ENCODE measurements at places on chromosomes 2 and 18. TPM values are rescaled to one million over a fixed set of nuclear protein-coding genes. Genes with fewer than 3 reads are reported as not detected.

- peak; percentile 22 for DNase-seq
Measured at GRCh38 chr2:6896930-6897759, 19.6 kb downstream of the RSAD2 start.

- no peak for DNase-seq
Measured at GRCh38 chr2:8612734-8613179, 69.1 kb upstream of the ID2 start.

DNA sequence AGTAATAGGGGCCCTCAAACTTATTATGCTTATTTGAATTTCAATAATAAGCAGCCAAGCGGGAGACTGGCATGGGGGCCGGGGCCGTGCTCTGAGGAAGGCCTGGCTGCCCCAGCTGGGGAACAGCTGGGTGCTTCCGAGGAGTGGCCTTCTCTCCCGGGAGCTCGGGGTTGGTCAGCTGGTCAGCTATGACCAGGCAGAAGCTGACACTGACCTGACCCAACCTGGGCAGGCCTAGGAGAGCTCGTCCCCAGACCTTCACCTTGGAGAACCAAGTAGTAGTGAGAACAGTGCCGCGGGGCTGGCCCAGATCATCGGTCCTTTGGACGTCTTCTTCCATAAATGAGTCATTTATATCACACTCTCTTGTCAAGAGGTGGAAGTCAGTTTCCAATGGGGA is 36.1 kb downstream of the RRM2 start:
- DNase-seq = no peak

GRCh38 chr2:52695731-52696130 is 1071.9 kb upstream of the CHAC2 start:
- peak; percentile 60 for DNase-seq

GRCh38 chr18:77208964-77209363 is 40.7 kb upstream of the GALR1 start:
- peak; percentile 46 for DNase-seq

DNA sequence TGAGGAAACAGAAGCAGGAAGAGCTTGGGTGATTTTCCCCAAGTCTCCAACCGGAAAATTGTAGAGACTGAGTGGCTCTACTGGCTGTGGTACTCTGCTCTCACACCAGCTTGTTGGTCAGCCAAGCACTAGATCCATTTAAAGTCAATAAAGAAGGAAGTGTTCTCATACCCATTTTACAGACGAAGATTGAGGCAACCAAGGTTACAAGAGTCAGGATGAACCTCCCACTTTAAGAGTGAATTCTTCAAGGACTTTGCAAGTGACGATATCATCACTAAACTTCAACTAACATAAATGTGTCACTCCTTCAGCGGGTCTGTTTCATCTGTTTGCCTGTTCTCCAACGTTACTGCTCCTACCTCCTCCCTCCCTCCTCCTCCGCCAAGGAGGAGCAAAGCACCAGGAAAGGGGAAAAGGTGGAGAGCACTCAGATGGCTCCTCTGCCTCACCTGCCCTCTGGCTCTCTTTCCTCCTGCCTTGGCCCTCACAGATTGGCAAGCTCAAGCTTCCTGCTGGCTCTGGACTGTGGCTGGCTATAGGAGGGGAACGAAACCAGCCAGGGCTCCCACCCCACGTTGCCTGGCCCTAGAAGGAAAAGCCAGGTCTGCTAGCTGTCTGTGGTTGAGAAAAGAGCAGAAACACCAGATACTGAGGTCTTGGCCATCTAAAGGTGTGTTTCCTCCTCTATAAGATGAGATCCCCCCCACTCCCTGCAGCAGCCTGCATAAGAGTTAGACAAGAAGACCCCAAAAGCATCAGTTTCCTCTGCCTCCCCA is 3.6 kb upstream of the RAB11FIP5 start:
- no peak for DNase-seq

DNA sequence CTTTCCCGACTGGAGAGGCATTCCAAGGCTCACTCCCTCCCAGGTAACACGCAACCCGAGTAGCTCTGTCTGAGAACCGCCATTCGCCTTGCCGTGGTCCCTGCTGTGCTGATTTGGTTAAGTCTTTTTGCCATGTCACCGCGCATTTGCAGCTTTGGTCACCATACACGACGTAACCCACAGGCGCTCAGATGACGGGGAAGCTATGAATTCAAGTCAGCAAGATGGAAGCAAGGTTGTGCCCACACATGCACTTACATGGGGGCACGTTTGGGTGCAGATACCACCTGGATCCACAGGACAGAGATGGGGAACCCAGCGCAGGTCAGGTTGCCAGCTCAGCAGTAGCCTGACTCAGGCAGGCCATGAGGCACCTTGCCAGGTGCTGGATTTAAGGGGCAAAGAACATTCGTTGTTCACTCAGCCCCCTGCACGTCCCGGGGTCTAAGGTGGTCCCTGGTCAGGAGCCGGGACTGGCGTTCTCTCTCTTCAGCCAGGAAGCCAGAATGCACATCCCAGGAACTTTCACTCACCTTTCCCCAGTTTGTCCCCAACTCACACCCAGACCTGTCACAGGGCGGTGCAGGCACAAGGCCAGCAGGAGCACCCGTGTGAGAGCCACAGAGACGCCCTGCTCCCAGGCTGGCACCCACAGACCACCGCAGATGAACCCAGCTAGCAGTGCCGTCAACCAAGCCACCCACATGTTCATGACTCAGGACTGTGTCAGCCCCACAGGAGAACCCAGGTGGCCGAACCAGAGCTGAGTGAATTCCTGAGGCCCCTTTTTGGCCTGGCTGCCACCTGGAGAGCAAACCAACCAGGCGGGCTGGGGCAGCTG is 19.9 kb downstream of the SNED1 start:
- DNase-seq = peak; percentile 47

GRCh38 chr2:29293830-29294438 is 178.7 kb downstream of the CLIP4 start:
- DNase-seq = no peak

- no peak for DNase-seq
Measured at GRCh38 chr18:31050635-31051034, 8.1 kb upstream of the DSC3 start.

DNA sequence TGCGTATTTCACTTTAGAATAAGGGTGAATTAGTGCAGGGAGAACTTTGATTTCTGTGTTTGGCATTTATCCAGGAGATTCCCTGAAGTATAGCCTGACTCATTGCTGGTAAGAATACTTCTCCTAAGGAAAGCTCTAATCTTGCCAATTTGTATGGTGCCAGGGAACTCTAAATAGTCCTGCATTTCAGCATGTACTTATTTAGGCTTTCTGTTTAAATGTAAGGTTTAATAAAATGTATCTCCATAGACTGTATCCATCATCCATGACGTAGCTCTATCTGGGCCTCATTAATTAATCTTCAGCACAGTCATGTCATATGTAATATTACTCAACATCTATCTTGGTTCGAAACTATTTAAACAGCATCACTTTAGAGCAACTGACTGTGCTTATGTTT is 127.7 kb downstream of the DOK6 start:
- DNase-seq = peak; percentile 64

DNA sequence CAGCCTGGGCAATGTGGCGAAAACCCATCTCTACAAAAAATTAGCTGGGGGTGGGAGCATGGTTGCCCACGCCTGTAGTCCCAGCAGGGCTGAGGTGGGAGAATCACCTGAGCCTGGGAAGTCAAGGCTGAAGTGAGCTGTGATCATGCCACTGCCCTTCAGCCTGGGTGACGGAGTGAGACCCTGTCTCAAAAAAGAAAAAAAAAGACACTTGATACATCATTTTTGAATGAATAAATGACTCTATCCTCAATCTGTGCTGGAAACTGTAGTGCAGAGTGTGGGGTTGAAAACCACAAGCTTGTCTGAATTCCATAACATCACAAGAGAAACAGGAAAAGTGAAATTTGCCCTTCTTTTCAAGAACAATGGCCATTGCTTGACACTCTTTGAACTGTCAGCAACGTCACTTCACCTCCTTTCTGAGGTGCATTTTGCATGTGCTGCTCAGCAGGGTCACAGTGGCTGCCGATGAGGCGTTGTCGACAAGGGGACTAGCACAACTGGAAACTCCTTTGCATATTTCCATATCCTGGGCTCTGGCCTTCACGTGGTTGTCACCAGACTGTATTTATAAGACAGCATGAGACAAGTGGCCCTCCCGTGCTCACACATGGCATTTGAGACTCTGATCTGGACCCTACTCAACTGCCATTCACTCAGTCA is 54.2 kb downstream of the DDX1 start:
- DNase-seq = no peak

GRCh38 chr2:200054681-200055468 is 99.5 kb downstream of the MAIP1 start:
- DNase-seq = no peak

DNA sequence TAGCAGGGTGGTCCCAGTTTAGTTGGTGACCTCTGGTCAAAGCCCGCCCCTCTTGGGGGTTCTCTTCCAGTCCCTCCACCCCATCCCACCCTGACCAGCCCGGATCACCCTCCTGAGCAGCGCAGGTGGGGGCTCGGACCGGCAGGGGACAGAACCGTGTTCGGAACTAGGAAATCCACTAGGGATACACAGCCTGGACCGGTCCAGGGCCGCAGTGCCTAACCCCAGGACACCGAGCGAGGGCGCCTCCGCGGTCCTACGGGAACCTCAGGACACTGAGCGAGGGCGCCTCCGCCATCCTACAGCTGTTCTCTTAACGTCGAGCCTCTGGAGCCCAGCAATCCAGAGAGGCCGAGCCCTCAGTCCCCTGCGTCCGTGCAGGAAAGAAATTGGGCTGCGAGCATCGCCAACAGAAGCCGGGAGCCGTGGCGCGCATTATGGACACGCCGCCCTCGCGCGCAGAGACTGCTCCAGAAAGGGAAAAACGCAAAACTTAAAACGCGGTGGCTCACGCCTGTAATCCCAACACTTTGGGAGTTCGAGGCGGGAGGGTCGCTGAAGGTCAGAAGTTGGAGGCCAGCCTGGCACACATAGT is 8.5 kb downstream of the RAX start:
- no peak for DNase-seq

GRCh38 chr2:81324046-81324445 is 1019.5 kb upstream of the LRRTM1 start:
- no peak for DNase-seq

- DNase-seq = peak; percentile 83
Measured at GRCh38 chr2:7707723-7708122, 790.5 kb downstream of the RNF144A start.

DNA sequence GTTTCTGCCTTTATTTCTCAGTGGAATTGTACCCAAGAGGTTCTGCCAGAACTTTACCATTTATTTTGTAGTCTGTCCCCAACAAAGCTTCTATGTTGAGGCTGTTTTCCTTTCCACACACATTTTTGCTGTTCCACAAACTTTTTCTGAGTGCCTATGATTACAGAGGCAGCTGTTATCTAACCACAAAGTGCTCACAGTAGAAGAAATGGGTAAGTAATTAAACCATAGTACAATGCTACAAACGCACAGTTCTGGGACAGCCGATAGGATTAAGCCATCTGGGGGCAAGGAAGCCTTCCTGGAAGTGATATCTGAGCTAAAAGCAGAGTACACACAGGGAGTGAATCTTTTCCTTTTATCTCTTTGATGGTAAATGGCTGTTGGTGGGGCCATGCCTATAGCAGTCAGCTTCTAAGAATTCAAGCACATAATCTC is 3.9 kb upstream of the MGAT4A start:
- no peak for DNase-seq

DNA sequence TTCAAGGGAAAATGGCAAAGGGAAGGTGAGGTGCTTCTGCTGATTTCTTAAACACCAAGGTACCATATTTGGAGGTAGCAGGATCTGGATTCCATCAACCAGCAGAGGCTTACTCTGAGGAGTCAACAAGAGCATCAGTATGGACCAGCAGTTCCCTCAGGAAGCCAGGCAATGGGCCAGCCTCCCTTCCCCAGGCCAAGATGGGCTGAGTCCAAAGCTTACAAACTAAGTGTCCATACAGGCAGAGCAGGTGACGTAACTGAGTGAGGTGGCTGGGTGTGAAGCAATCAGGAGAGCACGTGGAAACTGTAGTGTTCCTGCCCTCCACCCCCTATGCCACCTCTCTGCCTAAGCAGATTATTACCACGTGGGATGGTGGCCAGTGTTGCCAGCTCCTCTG is 134.2 kb upstream of the HNRNPA3 start:
- DNase-seq = no peak

TIGD1 gene
- 6.7 TPM for total RNA-seq

NEU2 gene
- not detected for total RNA-seq

LYPD6B gene
- 1.1 TPM for total RNA-seq
